Effector CD4-positive, alpha-beta T cell (primary cell): ENCODE measurements at places on chromosomes 2 and 18.

- no peak for DNase-seq
These were observed 32.1 kb downstream of the GLS start for GRCh38 chr2:190912726-190913125.

- DNase-seq: no peak
These were observed 444.1 kb upstream of the LRATD1 start for GRCh38 chr2:14188446-14188845.

DNA sequence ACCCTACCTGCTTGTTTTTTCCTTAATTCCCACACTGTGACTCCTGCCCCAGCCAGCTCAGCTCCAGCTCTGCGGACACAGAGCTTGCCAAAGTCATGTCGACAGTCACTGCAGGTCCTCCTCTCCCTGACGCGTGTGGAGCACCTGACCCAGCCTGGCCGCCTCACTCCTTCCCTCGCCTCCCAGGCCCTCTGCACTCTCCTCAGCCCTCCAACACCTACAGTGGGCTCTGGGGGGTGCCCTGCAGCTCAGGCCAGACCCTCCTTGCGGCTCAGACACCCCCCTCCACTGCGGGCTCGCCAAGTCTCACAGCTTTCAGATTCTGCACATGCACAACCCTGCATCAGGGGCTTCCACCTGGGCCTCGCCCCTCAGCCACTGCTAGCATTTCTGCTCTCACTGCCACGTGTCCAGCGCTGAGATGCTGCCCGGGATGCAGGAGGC, 68.3 kb downstream of the NDUFA10 start:
- DNase-seq: no peak

DNA sequence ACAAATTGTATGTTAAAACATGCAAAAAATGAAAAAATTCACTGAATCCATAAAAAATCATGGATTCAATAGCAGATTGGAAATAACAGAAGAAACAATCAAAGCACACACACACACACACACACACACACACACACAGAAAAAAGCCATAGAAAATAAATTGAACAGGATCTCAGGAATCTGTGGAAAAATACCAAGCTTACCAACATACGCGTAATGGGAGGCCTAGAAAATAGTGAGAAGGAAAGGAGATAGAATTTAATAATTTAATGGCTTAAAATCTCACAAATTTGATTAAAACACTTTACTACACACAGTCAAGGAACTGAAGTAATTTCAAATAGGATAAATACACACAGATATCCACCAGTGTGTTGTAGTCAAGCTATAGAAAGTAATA, 1671.5 kb upstream of the PIK3C3 start:
- DNase-seq: no peak

DNA sequence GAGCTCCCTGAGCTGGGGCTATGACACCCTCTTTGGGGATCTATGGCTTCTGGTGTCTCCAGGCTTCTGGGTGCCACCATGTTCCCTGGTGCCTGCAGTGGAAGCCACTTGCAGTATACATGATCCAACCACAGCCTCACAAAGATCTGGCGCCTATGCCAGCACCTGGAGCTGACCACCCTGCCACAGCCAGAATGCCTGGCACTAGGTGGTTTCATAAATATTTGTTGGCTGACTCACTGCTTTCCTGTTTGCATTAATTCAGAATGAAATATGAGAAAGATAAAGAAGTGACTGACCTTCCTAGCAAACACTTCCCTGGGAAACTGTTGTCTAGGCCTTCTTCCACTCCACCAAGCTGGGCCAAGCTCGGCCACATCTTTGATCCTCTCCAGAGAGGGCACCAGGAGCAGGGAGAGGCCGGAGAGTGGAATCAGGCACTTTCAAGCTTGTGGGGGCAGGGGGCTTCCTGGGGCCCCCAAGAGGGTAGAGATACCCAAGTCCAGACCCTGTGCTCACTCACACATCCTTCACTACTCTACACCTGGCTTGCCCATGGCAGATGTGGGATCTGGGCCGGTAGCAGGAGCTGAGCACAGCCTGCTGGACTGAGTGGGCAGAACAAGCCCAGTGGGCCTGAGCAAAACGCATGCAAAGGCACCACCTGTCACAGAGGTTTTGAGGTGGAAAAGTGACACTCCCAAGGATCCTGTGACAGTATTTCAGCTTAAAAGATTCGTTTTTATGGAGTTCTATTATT, 565.7 kb downstream of the SLC4A3 start:
- no peak for DNase-seq

- DNase-seq: no peak
These were observed 87.3 kb upstream of the ATG16L1 start for GRCh38 chr2:233164128-233164635.

- no peak for DNase-seq
These were observed 1.8 kb upstream of the CRYGB start for GRCh38 chr2:208147759-208148158.

DNA sequence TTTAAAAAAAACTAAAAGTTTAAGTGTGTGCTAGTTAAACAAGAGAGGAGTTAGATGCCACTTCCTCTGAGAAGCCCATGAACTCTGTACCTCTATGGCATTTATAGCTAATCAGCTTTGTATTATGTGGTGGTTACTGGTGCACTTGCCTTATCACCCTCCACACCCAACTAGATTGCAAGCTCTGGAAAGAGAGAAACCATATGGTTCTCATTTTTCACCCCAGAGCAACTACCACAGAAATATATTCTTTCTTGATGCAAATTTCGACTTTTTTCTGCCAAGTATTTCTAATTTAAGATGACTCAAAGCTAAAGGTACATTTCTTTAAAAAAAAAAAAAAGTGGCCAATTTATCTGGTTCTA, 24.2 kb downstream of the RAPH1 start:
- DNase-seq: no peak
